H4 (cell line): ENCODE measurements at places on chromosomes 16 and 17. TPM values are rescaled to one million over a fixed set of nuclear protein-coding genes. Genes with fewer than 3 reads are reported as not detected.

GRCh38 chr16:67246081-67246755 lies 1.1 kb downstream of the FHOD1 start:
- DNase-seq: peak; percentile 74

CHD9NB gene
- 0.72 and 1.6 TPM in 2 replicates for total RNA-seq

SLC6A2 gene
- not detected in 2 replicates for total RNA-seq

DNA sequence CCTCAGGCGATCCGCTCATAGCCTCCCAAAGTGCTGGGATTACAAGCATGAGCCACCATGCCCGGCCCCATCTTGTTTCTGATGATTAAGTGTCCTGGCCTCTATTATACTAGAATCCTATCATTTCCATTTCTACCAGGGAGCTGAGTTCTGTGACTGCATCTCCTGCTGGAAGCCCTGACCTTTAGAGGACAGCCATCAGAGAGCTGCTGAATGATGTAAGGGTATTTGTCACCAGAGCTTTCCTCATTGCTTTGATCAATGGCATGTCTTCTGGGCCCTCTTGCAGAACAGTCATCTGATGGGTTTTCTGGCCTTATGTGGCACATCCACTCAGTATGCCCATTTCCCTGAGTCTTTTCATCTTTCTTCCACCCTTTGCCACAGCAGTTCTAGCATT lies 39.9 kb downstream of the PSMD12 start:
- DNase-seq: no peak

GRCh38 chr17:62703776-62704380 lies 76.4 kb downstream of the MRC2 start:
- peak; percentile 58 for DNase-seq

DNA sequence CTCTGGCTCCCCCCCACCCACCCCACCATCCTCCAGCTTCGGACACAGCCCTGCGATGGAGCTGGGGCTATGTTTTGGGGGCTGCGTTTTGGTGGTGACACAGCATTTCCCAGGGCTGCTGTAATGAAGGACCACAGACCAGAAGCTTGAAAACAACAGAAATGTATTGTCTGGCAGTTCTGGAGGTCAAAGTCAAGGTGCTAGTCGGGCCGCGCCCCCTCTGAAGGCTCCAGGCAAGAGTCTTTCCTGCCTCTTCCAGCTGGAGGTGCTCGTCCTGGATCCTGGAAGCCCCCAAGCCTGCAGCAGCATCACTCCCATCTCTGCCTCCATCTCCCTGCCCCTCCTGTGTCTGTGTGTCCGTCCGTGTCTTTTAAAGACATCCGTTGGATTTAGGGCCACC lies 50.8 kb downstream of the TBC1D16 start:
- no peak for DNase-seq

- DNase-seq: no peak
Measured at GRCh38 chr17:37614391-37614790, 5.2 kb upstream of the SYNRG start.

- DNase-seq: no peak
Measured at GRCh38 chr16:74280448-74280847, 16.2 kb upstream of the PSMD7 start.

CYBA gene
- not detected in 2 replicates for total RNA-seq

DNA sequence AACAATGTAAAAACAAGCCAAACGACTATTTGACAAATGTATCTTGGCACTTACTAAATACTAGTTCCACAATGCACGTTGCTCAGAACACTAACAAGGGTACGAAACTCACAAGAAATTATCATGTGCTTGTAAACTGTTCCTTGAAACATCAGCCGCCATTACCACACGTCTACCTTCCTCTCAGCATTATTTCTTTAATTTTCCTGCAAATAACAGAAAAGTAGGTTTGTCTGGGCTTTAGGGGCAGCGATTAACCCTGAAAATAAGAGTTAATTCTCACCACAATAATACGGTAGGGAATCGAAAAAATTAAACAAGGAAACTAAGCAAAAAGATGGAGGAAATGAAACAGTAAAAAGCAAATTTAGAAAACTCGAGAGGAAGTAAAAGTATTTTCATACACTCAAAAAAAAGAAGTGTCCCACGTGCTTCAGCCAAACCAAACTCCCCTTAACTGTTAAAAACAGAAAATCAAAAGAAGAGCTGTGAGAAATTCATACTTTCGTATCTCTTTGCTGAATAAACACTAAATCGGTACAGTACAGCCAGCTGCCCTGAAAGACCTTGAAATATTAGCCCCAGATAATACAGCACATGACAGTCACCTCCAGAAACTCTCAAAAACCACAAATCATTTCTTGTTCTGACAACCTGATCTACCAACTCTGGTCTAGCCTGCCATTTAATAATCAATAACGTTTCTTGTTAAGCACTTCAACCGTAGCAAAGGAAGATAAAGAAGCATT lies 1.2 kb downstream of the ARHGAP17 start:
- no peak for DNase-seq

DNA sequence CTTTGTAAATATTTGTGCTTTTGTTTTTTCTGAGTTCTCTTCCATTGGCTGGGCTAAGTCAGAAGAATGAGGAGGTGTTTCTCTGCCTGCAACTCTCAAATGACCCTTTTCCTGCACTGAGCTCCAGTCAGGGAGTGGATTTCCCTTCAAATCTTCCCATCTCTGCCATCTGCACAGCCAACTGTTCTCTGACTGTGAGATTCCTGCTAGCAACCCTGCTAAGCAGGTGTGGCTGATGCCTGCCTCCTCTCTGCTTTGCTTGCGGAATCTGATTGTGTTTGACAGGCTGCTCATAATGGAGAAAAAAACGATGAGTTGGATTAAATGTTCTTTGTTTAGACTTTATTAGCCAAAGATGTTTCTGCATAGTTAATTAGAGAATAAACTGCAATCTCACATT lies 519.8 kb downstream of the TMEM114 start:
- DNase-seq: no peak

LAT gene
- total RNA-seq: 0.29 and 0.50 TPM in 2 replicates

DNA sequence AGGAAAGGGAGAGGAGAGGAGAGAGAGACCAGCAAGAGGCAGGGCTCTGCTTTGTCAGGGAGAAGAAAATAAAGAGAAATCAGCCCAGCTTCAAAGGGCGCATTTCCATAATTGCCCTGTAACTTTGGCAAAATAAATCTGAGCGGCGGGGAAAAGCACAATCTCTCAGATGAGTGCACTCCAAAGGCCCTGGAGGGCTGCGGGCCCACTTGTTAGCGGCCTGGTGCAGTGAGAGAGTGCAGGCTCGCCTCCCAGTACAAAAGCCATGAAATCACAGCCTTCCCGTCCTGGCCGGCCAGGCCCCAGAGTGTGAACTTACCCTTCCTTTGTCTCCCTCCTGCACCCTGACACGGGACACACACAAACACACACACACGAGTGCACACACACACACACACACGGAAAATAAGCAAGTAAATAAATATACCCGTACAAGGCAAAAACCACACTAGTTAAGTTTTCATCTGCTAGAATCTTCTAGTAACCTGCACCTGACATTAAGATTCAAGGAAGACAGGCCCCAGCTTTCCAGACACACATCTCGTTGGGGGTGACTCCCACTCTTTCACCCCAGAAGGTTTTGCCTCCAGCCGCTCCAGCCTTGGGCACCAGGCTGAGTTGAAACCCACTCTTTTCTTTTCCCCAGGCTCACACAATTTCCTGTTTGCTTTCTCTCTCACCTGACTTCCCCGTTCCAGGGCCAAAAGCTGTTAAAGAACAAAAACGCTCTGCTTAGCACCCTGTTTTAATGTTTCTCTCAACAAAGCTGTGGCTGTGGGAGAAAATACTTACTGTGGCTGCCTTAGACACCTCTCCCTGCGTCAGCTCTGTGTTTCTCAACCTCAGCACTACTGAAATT lies 8.5 kb downstream of the IRX3 start:
- DNase-seq: no peak

KRT10 gene
- 45.0 and 61.1 TPM in 2 replicates for total RNA-seq

TMEM220 gene
- not detected in 2 replicates for total RNA-seq

ASIC2 gene
- total RNA-seq: not detected in 2 replicates

GRCh38 chr16:180681-181564 lies 664 bp downstream of the HBQ1 start:
- DNase-seq: no peak

DNA sequence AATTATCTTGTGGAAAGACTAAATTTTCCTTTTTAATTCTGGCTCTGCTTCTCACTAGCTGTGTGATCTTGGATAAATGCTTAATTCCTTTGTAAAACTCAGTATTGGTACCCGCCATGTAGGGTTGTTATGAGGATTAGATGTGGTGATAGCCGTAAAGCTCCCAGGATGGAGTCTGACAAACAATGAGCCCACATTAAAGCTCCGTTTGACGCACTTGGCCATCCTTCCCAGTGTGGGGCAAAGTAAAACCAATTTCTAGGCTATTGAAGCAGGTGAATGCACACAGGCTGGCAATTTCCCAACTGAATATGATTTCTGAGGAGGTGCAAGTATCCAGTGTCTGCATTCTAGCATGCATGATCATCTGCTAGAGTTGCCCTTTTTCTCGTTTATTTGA lies 123.6 kb downstream of the MRTFB start:
- DNase-seq: no peak

- no peak for DNase-seq
Measured at GRCh38 chr16:13560151-13560550, 359.8 kb upstream of the ERCC4 start.

TVP23B gene
- 67.6 and 69.2 TPM in 2 replicates for total RNA-seq

GRCh38 chr16:85955566-85955965 lies 56.6 kb downstream of the IRF8 start:
- DNase-seq: no peak

MT1X gene
- total RNA-seq: 78.7 and 86.8 TPM in 2 replicates

TENT4B gene
- 3.9 and 6.1 TPM in 2 replicates for total RNA-seq

- no peak for DNase-seq
Measured at GRCh38 chr16:28958836-28959235, 8.1 kb downstream of the NFATC2IP start.

DNA sequence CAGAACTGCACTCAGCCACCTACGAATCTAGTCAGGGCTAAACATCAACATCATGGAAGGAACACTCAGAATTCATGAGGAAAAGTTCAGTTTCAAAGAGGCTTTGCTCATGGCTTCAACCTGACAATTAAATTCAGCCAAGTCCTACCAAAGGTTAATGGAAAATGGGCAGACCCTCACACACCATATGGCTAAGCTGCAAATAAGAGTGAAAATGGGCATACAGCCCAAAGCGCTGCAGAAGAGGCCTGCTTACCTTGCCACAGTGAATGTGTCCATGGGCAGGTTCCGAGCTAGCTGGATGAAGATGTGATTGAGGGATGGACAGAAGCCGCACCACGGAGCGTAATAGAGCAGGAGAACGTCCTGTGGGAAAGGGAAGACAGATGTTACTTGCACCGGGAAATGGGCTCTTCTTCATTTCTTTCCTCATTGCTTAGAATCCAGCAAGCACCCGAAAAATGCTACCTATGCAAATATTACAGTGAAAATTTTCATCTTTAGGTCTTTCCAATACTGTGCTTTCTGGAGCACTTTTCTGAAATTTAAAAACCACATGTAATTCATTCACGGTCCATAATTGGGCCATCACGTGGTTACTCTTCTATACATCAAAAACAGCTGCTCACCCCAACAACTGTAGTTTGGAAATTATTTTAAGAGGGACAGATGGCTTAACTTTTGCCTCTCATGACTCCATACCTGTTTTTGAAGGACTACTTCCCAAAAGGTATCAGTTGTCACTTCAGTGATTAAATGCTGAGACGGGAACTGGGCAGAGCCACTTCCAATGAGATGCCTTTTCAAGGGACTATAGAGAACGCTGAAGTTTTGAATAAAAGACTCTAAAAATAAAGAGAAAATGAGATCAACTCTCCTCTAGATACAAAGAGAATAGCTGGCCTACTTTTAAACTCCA lies 19.6 kb downstream of the SNN start:
- DNase-seq: no peak

AOC2 gene
- 0.45 TPM in 1 of 2 replicates, not detected in the other for total RNA-seq

DNA sequence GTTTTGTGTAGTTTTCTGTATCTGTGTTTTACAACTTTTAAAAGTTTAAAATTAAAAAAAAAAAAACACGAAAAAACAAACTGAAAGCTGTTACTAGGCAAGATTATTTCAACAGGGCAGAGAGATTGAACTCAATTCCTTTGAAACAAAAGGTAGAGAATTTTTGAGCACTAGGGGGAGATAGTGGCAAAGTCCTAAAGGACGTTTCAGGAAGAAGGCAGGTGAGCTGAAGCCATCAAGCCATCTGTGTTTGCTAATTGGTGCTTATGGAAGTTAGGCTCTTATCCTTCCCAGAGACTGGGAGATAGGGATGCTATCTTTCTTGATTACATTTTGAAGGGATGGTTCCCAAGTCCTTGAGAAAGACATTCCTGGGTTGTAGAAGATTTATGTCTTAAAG lies 70.6 kb upstream of the CLEC3A start:
- peak; percentile 32 for DNase-seq
